Colonic mucosa (tissue), 4 donors: ENCODE measurements at places on chromosomes 16 and 17. TPM values are rescaled to one million over a fixed set of nuclear protein-coding genes. Genes with fewer than 3 reads are reported as not detected.

Gene GP1BA
- not detected for total RNA-seq

Gene SLC5A10
- 0.16 TPM for total RNA-seq

Gene KIFC3
- 3.8 TPM for total RNA-seq

Gene SYT17
- 5.1 TPM for total RNA-seq

Gene TBC1D3H
- total RNA-seq = not detected

Gene MYL4
- total RNA-seq = 0.69 TPM

Gene PRAC1
- 328 TPM for total RNA-seq

Gene CCDC78
- 3.7 TPM for total RNA-seq

Gene SLFN11
- 3.6 TPM for total RNA-seq

Gene TPSB2
- 92.9 TPM for total RNA-seq

Gene HAGH
- total RNA-seq = 61.9 TPM

Gene KREMEN2
- 1.4 TPM for total RNA-seq

Gene ADCY9
- 25.6 TPM for total RNA-seq

Gene KCNJ16
- 0.20 TPM for total RNA-seq

Gene PHAF1
- 10.0 TPM for total RNA-seq

Gene PYY
- total RNA-seq = 258 TPM

Gene TLCD1
- 20.4 TPM for total RNA-seq

Gene CSF3
- total RNA-seq = 0.37 TPM

Gene TP53TG3
- not detected for total RNA-seq

Gene KRTAP4-5
- total RNA-seq = not detected

Gene PSMD12
- total RNA-seq = 39.4 TPM

Gene LDHD
- 31.4 TPM for total RNA-seq

Gene BIRC5
- 77.1 TPM for total RNA-seq

Gene TPSD1
- total RNA-seq = 0.64 TPM

Gene CCDC40
- 3.6 TPM for total RNA-seq

Gene SLC12A3
- not detected for total RNA-seq

Gene GLTPD2
- 0.40 TPM for total RNA-seq

Gene BCAR1
- 110 TPM for total RNA-seq

Gene TMEM235
- not detected for total RNA-seq

Gene CASKIN1
- 0.07 TPM for total RNA-seq

Gene MT4
- total RNA-seq = not detected

Gene NPIPB13
- 10.4 TPM for total RNA-seq

Gene PALB2
- total RNA-seq = 8.2 TPM

Gene IRF8
- total RNA-seq = 52.5 TPM

Gene RNU2-1
- total RNA-seq = 6,693 TPM

Gene KRTAP4-1
- 0.53 TPM for total RNA-seq

Gene TAC4
- total RNA-seq = not detected
